IPS-NIHi11 (cell line): ENCODE measurements at places on chromosomes 11 and 22.

DNA sequence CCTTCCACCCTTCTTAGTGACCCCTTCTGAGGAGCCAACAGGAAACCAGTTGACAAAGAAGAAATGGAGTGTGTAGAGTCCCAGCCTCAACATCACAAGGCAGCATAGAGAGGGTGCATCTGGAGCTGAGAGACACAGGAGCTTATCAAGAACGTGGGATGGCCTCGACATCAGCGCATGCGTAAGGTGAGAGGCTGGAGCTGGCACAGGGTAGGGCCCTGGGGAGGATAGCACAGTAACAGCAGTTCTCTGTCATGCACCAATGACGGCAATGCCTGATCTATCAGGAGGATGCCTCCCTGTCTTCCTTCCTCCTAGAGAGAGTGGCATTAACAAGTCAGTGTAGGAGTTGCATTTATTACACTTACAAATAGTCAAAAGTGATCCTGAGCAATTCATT, 426.1 kb downstream of the NTM start:
- DNase-seq: no peak

DNA sequence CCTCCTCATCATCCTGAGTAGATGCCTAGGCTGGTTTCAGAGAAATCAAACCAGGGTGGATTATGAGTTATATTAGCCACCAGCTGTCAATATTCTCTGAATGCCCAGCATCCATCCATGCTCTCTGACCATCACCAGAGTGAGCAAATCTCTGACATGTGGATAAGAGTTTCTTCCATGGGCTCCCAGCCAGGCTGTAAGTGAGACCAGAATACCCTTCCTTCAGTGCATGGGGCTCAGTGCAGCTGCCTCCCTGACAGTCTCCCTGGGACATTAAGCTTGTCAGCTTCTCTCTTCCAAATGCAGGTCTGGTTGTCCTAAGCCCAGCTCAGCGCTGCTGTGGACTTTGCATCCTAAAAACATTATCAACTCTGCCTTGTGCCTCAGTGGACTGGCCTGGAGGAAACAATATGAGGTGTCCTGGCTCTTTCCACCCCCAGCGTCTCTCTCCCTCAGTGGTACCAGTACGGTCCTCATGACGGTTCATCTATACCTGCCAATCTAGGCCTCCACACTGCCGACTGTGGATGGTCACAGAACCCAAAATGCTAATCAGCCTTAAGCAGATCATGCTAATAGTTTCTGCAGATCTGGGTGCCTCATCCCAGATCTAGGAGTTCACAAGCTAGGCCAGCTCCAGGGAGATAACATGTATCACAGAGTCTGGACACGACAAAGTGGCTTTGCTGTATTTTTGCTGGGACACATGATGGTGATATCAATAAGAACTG, 41.6 kb upstream of the PRAME start:
- no peak for DNase-seq

- peak; percentile 52 for DNase-seq
These were observed 279.1 kb downstream of the BRD1 start for GRCh38 chr22:49548356-49549202.

GRCh38 chr11:87125257-87125656, 87.5 kb downstream of the TMEM135 start:
- DNase-seq: no peak

GRCh38 chr11:107591378-107592230, 657 bp downstream of the ELMOD1 start:
- DNase-seq: peak; percentile 54

DNA sequence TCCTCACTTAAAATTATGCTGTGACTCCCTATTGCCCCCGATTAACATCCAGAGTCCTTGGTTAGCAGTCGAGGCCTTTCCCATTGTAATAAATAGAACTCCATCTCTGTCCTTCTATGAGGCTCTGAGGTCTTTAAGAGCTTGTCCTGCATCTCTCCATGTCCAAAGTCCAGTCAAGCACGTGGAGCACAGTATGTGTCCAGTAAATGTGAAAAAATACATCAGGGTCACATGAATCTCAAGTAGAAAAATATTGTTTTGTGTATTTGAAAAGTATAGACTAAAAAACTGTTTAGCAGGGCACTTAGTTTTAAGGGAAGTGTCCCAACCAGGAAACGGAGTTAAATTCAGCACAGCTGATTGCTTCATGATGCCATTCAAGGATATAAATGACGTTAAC, 298.8 kb upstream of the TENM4 start:
- no peak for DNase-seq

DNA sequence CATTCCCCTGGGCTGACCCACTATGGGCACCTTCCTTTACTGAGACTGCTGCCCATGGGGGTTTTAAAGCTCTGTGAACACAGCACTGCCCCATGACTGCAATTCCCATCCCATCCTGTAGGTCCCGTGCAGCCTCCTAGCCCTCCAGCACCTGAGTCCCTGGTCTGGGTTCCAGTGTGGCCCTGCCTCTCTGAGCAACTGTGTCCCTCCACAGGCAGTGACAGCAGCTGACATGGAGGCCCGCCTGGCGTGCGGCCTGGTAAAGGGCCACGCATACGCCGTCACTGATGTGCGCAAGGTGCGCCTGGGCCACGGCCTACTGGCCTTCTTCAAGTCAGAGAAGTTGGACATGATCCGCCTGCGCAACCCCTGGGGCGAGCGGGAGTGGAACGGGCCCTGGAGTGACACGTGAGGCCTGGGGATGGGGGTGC, 12.6 kb downstream of the OMP start:
- DNase-seq: peak; percentile 85

- no peak for DNase-seq
These were observed 199.5 kb downstream of the TTC28 start for GRCh38 chr22:28480000-28480715.

DNA sequence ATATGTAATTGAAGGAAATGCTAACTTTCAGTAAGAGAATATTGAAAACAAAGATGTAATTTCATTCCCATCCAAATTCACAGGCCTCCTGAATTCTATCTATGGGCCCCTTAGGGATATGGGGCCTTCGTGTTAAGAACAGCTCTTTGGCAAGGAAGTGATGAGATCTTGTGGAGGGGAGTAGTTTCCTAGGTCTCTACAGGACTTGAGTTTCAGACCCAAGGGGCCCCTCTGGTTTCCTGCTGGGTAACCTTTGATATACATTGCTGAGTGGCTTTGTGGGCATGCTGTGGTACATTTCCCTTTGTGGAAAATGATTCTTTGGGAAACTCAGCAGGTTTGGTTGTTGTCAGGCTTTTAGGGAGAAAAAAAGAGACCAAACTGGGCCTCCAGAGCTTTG, 6.2 kb downstream of the STIM1 start:
- peak; percentile 20 for DNase-seq

GRCh38 chr11:68935066-68935465, 31.4 kb downstream of the IGHMBP2 start:
- DNase-seq: no peak

DNA sequence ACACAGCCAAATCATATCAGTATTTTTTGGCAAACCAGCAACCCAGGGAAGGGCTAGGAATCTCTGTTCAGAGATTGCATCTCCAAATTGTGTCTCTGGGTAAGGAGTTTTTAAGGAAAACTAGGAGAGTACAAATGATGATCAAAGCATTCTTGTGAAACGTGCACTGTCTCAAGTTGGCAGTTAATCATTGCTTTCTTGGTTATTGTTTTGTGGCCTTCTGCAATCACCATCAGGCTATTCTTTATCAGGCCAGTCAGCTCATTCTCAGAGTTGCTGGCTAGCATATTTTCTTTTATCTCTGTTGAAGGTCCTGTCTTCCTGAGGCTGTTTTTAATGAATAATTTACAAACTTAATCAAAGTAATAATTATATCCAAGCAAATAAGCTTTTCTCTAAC, 129.1 kb upstream of the CCDC179 start:
- DNase-seq: no peak

DNA sequence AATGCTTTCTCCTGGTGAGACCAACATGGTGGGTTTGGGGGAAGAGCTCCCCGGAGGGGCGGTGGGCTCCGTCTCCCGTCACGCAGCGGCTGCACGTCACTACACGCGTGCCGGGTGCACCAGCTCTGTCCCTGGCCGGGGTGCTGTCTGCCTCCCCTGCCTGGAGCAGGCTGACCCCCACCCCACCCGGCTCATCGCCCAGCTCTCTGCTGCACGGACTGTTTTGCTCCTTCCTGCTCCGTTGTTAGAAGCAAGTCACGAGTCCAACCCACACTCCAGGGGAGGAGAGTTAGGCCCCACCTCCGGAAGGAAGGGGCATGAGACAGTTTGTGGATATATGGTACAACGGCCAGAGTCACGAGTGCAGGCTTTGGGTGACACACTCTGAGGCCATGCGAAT, 364.9 kb downstream of the BRD1 start:
- DNase-seq: no peak

DNA sequence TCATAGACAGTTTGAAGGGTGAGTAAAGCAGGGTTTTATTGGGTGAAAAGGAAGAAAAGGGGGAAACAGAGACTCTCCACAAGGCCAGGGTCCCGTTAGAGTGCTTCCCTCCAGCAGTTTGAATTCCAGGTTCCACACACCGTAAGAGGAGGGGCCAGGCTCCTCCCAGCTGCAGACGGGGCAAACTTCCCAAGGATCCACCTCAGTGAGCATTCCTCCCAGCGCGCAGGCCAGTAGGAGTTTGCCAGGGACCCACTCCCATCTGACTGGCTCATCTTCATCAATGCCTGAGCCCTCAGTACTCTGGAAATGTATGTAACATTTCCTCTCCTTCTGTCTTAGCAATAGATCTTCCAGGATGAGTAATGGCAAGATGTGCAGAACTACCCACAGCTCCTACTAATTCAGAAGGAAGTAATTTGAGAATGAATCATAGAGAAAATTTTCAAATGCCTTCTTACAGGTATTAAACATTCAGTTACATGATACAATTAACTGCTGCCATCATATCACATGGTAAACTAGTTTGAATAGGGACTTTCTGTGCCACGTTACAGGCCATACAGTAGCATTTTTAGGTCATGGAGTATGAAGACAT, 34.0 kb upstream of the TRPC6 start:
- peak; percentile 22 for DNase-seq

DNA sequence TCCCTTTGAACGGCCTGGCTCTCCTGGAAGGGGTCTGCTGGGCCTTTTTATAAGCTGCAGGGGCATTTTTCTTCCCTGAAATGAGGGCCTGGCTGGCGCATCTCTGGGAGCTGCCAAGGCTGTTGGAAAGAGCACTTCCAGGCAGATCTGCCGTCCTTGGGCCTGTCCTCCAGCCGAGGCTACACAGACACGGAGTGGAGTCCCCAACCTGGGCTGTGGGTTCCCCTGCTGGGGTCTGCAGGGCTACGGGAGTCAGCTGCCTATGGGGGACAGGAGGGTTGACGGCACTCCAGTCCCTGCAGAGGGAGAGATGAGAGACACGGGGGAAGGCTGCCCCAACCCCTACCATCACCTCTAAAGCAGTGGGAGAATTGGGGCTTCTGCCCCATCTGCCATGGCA, 606.6 kb downstream of the TBC1D22A start:
- DNase-seq: no peak

DNA sequence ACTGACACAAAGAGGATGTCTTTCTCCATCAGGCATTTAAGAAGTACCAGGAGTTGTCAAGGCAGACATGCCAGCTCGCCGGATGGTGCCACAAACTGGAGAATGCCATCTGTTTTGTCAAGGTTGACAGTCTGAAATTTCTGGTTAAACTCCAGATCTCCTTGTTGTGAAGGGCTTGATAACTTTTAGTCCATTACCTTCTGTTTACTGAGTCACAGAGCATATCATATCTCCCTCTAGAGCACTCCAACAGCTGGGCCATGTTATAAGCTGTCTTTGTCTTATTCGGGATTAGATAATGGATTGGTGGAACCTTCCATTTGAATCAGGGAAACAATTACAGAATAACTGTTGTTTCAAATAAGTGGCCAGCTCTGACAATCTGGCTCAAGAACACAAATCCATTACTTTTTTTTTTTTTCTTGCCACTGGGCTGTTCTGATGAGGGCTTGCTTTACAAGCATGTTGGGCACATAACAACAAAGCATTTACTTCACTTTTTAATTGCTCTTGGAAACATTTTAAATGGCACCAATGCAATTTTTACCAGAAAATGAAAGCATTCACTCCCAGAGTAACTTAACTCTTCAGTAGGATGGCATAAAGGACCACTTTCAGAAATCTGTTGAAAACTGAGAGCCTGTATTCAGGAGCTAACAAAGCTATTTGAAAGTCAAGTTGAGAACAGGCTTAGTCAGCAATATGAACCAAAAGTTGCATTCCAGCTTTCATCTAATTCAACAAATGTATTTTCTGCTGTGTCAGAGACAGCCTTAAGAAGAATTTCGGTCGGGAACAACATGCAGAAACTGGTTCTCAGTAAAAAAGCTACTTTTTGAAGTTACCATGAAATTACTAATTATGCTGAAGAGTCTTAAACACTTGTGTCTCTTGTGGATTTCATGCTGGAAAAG, 227.6 kb upstream of the PITPNB start:
- no peak for DNase-seq

GRCh38 chr22:21939461-21939913, 13.2 kb downstream of the PPM1F start:
- DNase-seq: no peak

DNA sequence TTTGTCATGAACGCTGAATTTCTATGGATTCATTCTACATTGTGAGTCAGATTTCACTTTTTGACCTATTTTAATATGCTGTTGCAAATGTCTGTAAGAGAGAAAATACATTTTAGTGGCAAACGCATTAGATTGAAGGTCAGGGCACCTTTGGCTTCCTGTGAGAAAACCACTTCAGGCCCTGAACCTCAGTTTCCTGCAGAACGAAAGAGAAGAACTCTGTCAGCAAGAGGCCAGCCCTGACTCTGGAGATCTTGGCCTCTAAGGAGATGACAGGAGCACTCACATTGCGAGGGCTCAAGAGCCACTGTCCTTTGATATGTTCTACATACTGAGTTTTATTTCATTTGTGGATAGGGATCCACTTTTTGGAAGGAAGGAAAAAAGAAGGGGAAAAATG, 83.6 kb downstream of the KCNJ1 start:
- DNase-seq: no peak

GRCh38 chr11:61783717-61784505, 8.5 kb downstream of the TMEM258 start:
- no peak for DNase-seq
